ENCODE measurements at places on chromosomes 3 and 15.
A peak's percentile ranks its signal among the peaks of the same experiment; 100 is the strongest.

GRCh38 chr3:159114582-159114981 is 312.7 kb downstream of the MFSD1 start:
- DNase-seq: no peak

DNA sequence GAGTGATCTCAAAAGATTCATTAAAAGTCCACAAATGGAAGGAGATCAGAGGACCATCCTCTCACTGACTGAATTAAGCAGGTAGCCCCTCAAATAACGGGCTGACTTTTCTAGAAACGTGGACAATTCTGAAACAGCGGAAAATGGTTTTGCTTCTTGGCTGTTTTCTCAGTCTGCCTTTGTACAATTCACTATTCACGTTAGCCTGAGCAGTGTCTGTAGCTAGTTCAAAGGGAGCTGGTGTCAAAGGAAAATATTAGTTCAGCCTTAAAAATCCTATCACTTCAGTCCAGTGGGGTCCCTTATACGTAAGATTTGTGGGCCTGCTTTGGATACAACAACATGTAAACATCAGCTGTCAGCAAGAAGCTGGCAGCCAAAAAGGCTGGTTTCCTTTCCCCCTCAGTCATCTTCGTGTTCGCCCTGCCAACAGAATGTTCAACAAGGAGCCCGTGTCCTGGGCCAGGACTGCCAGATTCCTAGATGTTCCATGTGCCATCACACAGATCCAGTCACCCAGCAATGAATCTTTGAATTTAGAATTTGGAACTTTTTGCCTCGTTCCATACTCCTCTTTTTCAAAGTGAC is 19.3 kb downstream of the LMCD1 start:
- no peak for DNase-seq

- DNase-seq: peak; percentile 68
These were observed 17.3 kb downstream of the PXK start for GRCh38 chr3:58349792-58350626.

DNA sequence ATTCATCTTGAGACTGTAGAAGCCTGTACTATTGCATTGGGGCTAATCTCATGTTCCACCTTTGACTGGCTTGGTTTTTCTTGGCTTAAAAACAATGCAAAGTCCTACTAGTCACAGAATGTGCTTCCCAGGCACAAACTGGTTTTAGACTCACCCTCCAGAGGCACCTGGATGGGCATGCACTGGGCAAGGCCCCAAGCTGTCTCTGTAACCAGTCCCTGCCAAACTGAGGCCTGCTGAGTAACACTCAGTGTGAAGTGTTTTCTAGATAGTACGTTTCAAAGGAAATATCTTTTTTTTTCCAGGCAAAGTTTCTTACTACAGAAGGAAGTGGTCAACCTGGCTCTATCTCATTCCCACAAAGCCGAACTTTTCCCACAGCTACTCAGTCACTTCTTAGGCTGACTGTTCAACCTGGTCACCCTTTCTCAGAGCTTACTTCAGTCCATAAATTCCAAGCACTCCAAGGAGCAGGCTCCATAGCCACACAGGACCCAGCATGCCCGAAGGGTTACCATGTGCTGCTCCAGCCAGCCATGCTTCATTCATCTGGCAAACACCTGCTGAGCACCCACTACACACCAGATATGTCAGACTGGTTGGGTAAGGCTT is 57.4 kb downstream of the NPTN start:
- no peak for DNase-seq

- DNase-seq: no peak
These were observed 257.7 kb downstream of the DIPK2A start for GRCh38 chr3:144229330-144229729.

- no peak for DNase-seq
These were observed 38.8 kb downstream of the PIGB start for GRCh38 chr15:55357774-55358173.

GRCh38 chr3:114866430-114866829 is 280.7 kb downstream of the ZBTB20 start:
- no peak for DNase-seq

DNA sequence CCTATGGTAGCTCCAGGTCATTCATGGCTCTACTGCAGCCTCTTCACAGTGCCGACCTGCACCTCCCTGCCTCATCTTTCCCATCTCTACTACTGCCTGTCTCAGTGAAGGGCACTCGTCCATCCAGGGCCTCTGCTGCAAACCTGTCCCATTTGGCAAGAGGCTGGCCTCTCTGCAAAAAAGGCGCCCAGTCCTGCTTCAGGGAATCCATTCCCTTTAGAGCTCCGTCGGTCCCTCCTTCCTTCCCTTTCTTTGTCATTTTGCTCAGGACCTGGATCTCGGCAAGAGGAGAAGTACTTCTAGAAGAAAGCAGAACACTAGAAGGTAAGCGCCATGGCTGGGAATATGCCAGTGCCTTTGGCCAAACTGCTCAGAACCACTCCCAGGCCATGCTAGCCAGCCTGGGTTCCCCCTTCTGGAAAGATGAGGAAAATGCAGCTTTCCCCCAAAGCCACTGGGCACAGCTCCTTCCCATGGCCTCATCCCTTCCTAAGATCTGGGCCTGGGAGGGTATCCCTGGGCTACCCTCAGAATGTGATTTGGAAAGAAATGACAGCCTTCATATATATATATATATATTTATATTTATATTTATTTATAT is 6.4 kb upstream of the ISL2 start:
- no peak for DNase-seq

GRCh38 chr3:138498991-138499390 is 64.6 kb downstream of the ESYT3 start:
- no peak for DNase-seq

- DNase-seq: no peak
These were observed 73.0 kb upstream of the TPM1 start for GRCh38 chr15:62969442-62970089.

- no peak for DNase-seq
These were observed 97.2 kb downstream of the MYO9A start for GRCh38 chr15:72020799-72021198.

- no peak for DNase-seq
These were observed 1.6 kb downstream of the CALML4 start for GRCh38 chr15:68203486-68203885.

- DNase-seq: no peak
These were observed 11.4 kb downstream of the RPL22L1 start for GRCh38 chr3:170858599-170858998.

GRCh38 chr15:93088200-93088980 is 621 bp downstream of the RGMA start:
- peak; percentile 26 for DNase-seq

- DNase-seq: peak; percentile 69
These were observed 66.2 kb upstream of the CSTA start for GRCh38 chr3:122258757-122259371.

- DNase-seq: no peak
These were observed 9.7 kb downstream of the STOML1 start for GRCh38 chr15:73982222-73982962.

DNA sequence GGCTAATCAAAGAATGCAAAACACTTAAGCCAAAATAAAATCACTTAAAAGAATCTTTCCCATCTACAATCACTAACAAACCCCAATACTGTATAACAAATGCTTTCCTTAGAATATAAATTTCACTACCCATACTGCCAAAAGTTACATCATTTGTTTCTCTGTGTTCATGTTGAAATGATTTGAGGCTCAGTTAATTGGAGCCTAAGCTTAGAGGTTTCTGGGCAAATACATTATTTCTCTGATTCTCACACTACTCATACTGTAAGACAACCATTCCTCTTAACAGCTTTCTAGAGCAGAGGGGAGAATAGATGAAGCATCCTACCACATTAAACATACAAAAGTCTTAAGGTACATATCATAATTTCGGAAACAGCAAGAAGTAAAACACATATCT is 2.1 kb downstream of the RIOX2 start:
- no peak for DNase-seq

- no peak for DNase-seq
These were observed 216.3 kb upstream of the LRTM1 start for GRCh38 chr3:55144015-55144673.

DNA sequence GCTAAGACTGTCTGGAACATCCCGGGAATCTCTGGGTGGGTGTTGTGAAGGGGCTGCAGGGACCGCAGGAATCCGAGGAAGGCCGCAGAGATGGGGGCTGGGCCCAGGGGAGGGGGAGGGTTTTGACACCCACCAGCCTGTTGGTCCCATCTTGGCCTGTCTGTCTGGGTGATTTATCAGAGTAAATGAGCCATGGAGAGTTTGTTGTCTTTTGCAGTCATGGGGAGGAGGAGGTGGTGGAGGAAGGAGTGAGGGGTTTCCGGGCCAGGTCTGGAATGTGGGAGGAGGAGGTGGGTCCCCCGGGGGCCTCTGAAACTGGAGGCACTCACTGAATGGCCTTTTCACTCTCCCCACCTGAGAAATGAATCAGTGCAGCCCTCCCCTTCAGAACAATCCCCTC is 11.5 kb downstream of the SEMA3F start:
- DNase-seq: no peak

DNA sequence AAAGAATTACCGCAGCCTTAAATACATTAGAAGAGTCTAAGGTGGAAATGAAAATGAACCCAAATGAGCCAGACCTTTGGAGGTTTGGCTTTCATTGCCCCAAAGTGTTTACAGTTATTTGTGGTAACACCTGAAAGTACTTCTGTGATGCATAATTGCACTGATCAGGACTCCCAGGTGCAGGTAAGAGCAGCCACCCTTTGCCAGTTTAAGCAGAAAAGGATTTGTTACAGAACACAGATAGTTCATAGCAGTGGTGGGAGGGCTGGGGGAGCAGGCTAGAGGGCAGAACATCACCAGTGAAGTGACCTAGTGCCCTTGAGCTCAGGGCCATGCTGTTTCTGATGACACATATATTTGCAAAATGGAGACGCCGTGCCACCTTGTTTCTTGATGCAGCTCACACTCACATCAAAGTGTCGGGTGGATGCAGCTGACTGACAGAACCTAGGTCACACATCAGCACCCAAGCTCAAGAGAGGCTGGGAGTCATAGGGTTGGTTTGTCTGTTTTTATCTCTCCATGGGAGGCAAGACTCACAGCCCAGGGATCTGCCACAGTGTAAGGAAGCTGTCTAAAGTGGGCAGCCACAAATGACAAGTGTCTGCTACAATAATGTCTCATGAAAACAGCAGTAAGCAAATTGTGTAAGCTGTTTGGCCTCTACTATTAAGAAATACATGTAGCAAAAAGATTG is 49.1 kb downstream of the NEK11 start:
- DNase-seq: no peak

- no peak for DNase-seq
These were observed 44.5 kb downstream of the TRPC1 start for GRCh38 chr3:142768338-142768737.

GRCh38 chr3:128436214-128436613 is 30.5 kb downstream of the DNAJB8 start:
- no peak for DNase-seq

DNA sequence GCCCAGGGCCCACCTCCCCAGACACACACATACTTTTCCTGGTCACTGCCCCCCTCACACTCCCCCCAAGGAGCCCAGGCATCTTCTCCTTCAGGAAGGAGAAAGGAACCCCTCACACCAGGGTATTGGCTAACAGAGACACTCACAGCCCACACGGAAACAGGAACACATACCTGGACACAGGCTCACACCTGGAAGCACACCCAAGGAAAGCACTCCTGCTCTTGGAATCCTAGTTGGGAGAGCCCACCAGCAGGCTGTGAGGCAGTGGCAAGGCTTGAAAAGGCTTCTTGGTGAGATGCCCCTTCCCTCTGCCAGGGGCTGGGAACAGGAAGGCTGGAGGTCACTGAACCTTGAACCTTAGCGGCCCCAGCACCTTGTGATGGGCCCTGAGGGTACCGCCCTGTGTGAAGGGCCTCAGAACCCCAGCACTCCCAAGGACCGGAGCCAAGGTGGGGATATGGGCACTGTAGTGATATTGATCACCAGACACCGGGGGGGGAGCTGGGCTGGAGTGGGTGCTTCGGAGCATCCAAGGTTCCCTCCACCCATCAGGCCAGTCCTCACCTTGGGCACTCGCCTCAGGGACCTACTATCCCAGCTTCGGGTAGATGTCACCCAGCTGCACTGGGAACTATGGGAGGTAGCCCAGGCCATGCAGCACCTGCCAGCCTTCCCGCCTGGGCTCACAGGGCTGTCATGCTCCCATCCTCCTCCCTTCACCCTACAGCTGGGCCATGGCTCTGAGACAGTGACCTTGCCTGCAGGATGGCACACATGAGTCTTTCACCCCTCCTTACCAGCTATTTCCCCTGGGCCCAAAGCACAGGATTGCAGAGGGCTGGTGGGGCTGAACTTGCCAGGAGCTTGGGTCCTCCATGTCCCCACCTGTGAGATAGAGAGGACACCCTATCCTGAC is 16.4 kb downstream of the MYL3 start:
- no peak for DNase-seq

DNA sequence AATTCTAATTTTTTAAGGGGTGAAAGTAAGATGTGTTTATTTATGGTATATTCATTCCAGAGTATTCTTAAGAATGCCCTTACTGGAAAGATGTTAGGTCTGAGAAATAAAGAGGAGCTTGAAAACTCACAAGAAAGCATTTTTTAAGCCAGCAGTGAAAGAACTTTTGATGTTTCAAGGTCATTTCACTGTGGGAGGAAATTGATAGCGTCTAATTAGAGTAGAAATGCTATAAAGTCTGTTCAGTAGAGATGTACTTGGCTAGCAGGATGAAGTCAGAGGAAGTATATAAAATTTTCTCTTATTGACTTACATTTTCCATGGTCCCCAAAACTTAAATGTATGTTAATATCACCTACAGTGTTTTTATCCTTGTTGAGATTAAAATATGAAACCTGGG is 354.6 kb downstream of the CNTN6 start:
- no peak for DNase-seq

GRCh38 chr15:101615414-101615985 is 36.7 kb downstream of the TM2D3 start:
- no peak for DNase-seq

- no peak for DNase-seq
These were observed 306.8 kb downstream of the EPHA3 start for GRCh38 chr3:89414270-89414669.

- no peak for DNase-seq
These were observed 1.3 kb downstream of the PLCH1 start for GRCh38 chr3:155743606-155744005.

- no peak for DNase-seq
These were observed 83.0 kb downstream of the AGBL1 start for GRCh38 chr15:86162641-86163040.

- no peak for DNase-seq
These were observed 563 bp downstream of the ARL6IP5 start for GRCh38 chr3:69085168-69085832.

GRCh38 chr15:92672102-92672501 is 16.5 kb upstream of the FAM174B start:
- no peak for DNase-seq

GRCh38 chr3:174098746-174099145 is 701.2 kb downstream of the NLGN1 start:
- DNase-seq: no peak

DNA sequence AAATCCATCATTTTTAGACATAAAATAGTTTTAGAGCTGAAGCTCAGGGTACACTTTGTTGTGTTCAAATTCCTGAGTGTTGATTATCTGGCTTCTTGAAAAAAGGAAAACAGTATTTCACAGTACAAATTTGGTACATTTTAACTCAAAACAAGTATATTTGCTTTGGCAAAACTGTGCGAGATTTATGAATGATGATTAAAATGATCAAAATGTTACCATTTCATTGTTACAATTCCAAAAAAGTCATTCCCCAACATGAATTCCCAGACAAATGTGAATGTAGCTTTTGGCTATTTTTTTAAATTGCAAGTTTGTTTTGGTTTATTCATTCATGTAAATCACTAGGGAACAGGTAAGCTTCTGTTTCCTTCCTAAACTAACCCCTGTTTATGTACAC is 347.4 kb upstream of the DCBLD2 start:
- no peak for DNase-seq
